ENCODE measurements at places on chromosomes 5 and 9.
A peak's percentile ranks its signal among the peaks of the same experiment; 100 is the strongest.

- peak; percentile 97 for DNase-seq
Observed at GRCh38 chr5:57442080-57442839, 40.4 kb downstream of the ACTBL2 start.

DNA sequence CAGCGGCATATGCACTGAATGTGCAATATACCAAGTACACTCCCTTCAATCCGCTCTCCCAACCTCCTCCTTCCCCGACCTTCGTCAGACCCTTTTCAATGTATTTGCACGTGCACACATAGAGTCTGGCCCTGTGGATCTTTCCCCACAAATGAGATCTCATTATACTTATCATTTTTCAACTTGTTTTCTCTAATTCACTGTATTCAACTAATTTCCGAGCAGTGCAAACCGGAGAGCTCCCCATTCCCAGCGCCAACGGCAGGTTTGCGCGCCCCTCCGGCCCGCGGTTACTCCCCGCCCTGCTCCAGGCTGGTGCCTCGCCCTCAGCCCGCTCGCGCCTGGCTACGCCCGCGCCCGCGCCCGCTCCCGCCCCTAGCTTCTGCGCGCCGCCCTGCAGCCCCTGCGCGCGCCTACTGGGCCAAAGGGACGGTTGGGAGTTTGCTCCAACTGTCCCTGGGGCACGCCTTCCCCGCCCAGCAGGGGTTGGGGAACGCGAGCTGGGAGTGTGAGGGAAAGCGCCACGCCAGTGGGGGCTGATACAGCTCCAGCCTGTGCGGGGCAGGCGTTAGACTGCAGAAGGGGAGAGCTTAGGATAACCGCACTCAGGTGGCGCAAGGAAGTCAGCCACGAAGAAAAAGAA lies 3.3 kb upstream of the CDC20B start:
- DNase-seq = no peak

DNA sequence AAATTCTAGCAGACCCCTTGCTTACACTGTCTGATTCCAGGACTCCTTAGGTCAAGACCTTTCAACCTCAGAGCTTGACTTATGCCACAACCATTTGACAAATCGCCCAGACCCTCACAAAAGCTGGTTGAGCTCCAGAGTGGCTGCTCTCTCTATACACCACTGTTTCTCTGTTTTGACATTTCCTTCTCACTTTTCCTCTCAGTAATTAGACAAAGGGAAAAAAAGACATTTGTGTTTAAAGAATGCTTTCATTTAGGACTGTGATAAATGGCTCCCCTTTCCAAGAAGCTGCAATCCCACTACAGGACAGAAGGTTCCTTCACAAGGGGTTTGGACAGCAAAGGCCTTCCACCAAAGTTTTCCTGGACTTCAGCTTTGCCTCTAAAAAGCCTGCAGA lies 601.3 kb downstream of the NR2F1-AS1 start:
- DNase-seq = no peak

DNA sequence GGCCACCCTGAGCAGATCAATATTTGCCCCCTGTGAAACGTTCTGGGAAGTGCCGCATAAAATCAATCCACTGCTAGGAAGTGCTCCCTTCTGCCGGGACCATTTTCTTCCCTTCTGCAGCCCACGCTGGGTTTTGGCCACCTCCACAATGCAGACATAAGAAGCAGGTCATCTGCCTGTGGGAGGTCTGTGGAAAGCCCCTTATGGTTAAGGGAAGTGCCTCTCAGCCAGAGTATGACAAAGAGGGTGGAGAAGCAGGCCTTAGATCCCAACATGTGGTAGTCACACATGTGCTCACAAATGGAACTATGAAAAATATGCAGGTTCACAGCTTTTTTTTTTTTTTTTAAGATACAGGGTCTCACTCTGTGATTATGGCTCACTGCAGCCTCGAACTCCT lies 82.8 kb downstream of the SLC1A3 start:
- DNase-seq = peak; percentile 5

DNA sequence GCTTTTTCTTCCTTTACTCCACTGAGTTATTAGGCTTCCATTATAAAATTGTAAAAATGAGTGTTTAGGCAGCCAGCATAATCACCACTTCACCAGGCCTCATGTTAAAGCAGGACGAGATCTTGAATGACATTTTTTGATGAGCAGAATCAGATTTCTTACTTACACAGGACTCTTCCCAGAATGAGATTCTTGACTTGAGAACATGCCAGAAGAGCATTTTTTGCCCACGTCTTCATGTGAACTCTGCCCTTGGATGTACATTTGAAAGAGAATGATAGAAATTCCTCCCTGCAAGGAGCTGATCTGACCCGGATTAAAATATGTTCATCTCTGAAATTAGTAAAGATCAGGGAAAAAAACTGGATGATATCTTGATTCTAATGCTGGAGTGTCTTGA lies 212.1 kb upstream of the ADRA1B start:
- DNase-seq = peak; percentile 41

GRCh38 chr9:131277910-131278701 lies 1.8 kb upstream of the FAM78A start:
- DNase-seq = peak; percentile 79

GRCh38 chr5:98929710-98930298 lies 997 bp upstream of the CHD1 start:
- no peak for DNase-seq

DNA sequence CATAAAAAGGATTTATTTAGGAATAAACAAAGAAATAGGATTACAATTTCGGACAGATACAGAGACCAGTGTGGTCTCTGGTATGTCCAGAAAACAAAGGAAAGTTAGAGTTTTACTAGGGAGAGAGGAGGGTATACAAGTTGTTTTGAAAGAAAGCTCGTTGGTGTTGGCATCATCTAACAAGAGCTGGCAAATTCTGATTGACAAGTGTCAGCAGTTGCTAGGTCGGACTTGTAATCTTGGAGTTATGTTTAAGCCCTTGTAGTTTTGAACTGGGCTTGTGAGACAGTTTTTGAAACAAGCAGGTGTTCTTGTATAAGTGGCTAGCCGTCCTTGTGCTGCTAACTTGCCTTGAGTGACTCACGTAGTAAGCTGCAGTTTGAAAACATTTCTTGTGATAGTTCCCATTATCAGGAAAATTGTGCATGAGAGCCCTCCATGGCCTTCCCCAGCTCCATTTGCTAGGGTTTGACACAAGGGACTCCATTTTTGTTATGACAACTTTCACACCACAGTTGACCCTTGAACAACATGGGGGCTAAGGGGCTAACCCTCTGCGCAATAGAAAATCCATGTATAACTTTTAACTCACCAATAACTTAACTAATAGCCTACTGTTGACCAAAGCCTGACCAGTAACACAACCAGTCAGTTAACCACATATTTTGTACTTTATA lies 48.1 kb downstream of the ZNF622 start:
- DNase-seq = no peak

DNA sequence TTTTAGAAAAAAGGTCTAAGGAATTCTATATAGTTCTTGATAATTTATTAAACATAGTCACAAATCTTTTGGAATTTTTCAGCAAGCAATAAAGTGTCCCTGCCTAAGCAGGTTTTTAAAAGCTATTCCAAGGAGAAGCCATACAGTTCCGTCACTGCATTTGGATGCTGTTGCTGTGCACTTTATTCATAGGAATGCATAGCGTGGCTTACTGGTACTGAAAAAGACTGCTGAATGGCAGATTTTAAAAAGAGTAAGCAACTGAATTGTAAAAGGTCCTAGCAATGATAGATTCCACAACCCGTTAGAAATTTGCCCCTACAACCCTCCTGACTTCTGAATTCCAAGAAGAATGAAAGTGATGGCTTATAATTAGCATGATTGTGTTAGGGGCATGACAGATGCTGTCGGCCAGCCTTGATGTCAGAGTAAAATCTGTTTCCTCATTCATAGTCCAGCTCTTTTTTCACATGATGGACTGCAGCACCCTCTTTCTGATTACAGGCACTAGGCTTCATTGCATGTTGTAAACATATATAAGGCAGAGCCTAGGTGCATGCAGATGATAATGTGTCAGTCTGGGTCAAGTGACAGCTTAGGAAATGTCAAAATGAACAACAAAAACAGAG lies 227.0 kb downstream of the PDE4D start:
- DNase-seq = no peak

GRCh38 chr9:81424431-81424830 lies 264.9 kb downstream of the TLE1 start:
- DNase-seq = peak; percentile 74

DNA sequence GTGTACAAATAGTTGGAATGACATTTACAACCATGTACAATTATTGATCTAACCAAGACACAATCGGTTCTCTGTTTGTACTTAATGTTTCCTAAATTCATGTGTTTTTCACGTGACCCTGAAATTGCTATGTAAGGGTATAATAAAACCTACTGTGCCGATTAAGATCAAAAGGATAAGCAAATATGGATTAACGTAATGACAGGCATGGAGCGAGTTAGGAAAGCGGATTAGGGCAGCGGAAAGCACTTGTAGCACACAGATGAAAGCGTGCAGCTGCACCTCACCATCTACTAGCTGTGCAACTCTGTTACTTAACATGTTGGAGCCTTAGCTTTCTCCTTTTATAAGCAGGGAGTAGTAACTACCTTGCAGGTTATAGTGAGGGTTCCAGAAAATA lies 38.3 kb upstream of the ZFYVE16 start:
- DNase-seq = no peak

DNA sequence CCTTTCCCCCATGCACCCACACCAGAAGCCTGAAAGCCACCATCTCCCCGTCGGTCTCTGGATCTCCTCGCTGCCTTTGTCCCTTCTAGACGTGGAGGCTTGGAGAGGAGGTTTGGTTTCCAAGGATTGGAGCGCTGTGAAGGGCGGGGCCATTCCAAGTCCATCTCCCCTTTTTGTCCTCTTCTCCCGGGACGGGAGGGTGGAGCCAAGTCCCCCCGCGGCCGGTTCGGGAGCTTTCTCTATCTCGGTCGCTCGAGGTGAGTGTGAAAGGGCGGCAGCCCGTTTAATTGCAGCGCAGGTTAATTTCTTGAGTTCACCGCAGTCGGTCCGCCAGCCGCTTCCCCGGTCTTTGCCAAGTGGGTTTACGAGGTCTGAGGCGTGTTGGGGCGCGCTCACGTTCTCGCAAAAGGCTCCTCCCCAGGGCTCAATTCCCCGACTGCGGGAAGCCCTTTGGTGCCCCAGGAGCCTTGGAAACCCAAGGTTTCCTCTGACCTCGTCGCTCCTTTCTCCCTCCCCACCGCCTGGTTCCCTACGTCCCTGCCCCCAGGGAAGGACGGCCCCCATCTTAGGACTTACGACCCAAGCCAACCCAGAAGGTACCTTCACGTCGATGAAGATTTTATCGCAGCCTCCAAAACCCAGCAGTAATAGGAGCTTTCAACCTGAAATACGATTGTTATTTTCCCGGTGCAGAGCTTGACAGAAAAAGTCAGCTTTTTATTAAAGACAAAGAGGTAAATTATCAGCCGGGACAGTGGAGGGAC lies 2.8 kb upstream of the ZNF462 start:
- DNase-seq = peak; percentile 30

- DNase-seq = no peak
Observed at GRCh38 chr5:173464813-173465212, 136.6 kb upstream of the STC2 start.

DNA sequence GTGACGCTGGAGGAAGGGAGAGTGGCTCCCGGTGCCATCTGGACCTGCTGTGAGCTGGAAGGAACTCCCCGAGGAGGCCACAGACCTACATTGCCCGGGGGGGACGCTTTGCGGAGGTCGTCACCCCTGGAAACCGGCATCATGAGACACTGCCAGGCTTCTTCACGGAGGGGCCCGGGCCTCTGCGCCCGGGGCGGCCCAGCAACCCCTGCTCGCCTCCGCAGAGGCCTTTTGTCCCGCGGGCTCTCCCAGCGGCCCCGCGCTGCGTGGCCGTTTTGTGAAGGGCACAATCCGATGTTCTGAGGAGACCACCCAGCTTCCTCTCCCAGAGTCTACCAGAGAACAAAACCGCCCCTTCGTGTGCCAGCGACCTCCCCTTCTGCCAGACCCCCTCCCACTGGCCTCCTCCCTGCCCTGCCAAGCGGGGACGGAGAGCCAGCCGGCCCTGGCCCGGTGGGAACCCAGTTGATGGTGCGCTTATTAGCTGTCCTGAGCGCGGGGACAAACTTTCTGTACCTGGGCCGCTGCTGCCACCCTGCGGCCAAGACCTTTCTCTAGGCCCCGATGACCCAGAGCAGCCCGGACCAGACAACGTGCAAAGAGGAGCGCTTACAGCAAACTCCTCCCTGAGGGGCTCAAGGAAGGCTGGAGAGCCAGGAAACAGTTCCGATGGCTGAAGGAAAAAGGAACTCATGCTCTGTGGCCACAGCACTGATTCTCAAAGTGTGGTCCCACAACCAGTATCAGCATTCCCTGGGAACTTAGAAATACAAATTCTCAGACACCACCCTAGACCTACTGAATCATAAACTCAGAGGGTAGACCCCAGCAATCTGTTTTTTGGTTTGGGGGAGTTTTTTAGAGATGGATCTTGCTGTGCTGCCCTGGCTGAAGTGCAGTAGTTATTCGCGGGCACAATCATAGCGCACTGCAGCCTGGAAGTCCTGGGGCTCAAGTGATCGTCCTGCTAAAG lies 86.7 kb downstream of the SLC1A3 start:
- DNase-seq = peak; percentile 76

DNA sequence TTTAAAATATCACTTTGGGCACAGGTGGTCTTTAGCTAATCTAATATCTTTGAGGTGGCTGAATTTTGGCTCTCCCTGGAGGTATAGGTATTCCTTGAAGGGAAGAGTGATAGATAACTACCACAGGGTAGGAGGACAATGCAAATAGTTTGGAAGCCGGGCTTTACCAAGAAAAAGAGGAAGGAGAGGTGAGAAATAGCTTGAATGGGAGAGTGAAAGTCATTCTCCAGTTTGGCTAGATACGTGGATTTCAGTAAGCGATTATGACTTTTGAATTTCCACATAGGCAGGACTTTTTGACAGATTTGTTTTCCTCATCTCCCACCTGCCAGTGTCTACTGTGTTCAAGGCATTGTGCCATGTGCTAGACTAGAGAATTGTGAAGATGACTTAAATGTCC lies 45.5 kb downstream of the RASA1 start:
- no peak for DNase-seq

- DNase-seq = no peak
Observed at GRCh38 chr5:77777911-77778310, 1.8 kb upstream of the TBCA start.

Data from cardiac fibroblast (primary cell).